RPMI8226 (cell line): ENCODE measurements at places on chromosomes 7 and 10.
A peak's percentile ranks its signal among the peaks of the same experiment; 100 is the strongest.

DNA sequence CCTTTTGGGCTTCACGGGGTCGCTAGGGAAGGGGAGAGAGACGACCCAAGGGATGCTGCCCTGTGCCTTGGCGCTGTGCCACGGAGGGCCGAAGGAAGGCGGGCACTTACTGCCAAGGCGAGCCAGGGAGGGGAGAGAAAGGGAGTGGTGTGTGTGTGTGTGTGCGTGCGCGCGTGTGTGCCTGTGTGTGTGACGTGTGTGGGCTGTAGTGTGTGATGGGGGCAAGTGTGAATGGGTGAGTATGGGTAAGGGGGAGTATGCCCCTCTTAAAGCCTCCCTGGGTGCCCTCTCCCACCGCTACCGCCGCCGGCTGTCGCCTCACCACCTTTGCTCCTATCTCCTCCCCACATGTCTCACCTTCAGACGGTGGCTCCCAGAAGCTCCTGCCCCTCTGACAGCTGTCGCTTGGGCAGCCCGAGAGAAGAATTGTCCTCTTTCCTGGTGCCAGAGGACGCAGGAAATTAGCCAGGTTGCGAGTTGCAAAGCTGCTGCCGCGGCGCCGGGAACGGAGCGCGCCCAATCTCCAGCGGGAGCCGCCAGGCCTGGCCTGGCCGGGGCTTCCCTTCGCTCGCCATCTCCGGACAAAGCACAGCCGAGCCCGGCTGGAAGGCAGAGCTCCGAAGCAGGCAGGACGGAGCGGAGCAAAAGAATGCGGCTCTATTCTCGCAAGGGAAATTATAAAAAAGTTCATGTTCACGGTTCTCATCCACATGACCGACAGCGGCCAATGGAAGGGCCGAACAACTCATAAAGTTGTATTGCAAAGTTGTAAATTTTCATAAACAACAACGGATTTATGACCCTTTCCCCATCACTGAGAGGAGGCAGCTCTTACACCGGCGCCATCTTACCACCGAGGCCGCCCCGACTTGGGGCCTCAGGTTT lies at the start of gene HOXA3:
TSS of gene HOXA3 (minus strand) at position 653 of the 885 bp plus-strand sequence. CDS start 41,943 bp downstream, outside the sequence.
- DNase-seq, result no peak

GRCh38 chr10:43390759-43391158 lies 18.2 kb downstream of the HNRNPF start:
- no peak for DNase-seq

DNA sequence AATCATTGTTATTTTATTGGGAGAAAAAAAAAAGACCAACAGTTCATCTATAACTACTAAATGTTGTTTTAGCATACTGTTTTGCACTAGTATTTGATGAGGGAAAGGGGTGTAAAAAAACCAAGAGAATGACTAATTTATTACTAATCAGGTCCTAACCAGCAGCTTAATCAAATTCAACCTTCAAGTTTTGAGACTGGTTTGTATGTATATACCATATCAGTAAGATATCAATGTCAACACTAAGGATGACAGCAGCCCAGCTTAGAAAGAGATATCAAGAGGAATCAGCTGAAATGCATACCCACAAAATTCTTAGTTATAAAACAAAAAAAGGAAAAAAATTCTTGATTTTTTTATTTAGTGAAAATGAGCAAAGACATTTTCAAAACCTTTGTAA lies 122.6 kb downstream of the KMT2C start:
- no peak for DNase-seq

GRCh38 chr7:95867309-95867708 lies 95.0 kb downstream of the DYNC1I1 start:
- peak; percentile 41 for DNase-seq

DNA sequence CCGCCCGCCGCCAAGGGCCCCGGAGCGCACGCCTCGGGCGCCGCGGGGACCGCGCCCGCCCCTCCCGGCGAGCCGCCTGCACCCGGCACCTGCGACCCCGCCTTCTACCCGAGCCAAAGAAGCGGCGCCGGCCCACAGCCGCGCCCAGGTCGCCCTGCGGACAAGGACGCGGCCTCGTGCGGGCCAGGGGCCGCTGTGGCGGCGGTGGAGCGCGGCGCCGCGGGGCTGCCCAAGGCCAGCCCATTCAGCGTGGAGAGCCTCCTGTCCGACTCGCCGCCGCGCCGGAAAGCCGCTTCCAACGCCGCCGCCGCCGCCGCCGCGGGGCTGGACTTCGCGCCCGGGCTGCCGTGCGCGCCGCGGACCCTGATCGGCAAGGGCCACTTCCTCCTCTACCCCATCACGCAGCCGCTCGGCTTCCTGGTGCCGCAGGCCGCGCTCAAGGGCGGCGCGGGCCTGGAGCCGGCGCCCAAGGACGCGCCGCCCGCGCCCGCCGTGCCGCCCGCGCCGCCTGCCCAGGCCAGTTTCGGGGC lies 3.5 kb downstream of the UNCX start:
- DNase-seq, result no peak

GRCh38 chr7:131897016-131897789 lies 340.8 kb upstream of the PODXL start:
- DNase-seq, result no peak

GRCh38 chr7:138004936-138005335 lies 3.0 kb upstream of the CREB3L2 start:
- DNase-seq, result no peak

DNA sequence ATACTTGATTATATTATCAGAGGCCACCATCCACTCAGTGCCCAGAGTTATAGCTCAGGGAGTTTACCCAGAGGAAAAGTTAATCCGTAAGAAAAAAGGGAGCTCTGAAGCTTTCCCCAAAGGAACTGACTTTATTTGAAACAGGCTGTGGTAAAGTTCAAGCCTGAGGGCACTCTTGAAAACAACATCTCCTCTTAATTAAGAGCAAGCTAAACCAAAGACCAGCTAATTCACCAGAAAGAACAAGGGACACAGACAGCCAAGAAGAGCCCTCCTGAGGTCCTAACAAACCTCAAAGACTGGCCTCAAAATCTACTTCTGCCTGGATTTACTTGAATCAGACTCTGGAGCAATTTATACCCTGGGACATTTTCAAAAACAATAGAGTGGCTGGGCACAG lies 159.6 kb upstream of the CHST15 start:
- DNase-seq, result no peak

GRCh38 chr10:102001435-102002068 lies 54.4 kb downstream of the ARMH3 start:
- DNase-seq, result no peak

DNA sequence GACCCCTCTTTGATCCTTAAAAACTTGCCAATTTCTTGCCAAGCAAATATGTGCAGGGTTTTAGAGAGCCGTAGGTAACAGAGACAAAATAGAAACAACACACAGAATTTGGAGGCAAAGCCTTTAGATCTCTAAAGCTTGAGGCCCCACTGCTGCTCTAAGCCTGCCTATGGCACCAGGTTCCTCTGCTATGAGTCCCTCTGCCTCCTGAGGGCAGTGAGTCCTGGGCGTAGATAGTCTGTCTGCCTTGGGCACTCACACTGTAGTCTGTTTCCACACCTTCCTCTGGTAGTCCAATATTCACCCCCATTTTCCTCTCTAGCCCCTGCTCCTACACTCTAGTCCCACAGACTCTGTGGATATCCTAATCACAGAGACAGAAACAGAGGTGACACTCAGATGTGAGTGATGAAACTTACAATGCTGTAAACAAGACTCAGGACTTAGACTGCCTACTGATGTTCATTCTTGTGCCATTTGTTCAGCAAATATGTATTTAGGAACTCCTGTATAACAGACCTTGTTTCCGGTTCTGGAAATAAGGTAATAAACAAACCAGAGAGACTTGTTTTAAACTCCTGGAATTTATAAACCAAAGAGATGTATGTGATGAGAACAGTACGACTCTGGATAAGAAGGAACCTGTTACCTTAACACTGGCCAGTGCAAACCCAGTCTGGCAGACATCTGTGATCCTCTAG lies 153.3 kb upstream of the PRSS1 start:
- no peak for DNase-seq

- DNase-seq, result no peak
Measured at GRCh38 chr7:26046878-26047277, 105.1 kb upstream of the NFE2L3 start.

GRCh38 chr7:43513251-43513650 lies 69.7 kb upstream of the STK17A start:
- no peak for DNase-seq

DNA sequence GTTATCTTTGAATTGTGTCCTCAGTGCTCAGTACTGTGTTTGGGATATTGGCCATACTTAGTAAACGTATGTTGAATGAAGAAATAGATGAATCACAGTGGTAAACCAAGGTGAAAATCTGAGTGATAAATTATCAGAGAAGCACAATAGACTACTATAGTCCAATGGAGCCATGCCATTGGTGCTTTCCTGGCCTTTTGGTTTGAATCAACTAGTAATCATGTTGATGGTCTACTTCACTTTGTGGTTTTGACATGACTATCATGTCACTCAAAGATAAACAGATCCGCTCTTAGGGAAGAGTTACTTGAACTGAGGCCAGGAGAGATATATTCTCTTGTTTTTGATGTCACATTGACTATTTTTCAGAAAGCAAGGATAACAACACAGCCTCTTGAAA lies 86.1 kb upstream of the IGFBP3 start:
- no peak for DNase-seq

- no peak for DNase-seq
Measured at GRCh38 chr10:125165584-125166573, 5.5 kb upstream of the CTBP2 start.

GRCh38 chr10:88106366-88106765 lies 242.9 kb downstream of the PTEN start:
- no peak for DNase-seq

DNA sequence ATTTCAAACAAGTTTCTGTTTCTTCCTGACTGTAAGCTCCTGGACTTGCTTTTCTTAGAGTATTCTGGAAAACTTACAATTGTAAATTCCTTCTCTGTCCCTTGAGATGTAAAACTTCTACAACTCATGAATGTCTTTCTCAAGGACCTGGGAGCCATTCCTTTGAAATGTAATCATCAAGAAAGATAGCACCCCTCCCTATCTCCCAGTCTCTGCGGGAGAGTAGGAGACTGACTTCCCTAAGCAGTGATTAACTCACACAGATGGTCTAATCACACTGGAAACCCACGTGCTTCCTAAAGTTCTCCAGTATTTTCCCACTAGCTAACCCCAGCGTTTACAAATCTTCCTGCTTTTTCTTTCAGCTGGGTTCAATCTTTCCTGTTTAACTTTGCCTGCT lies 549.4 kb downstream of the SORCS1 start:
- no peak for DNase-seq

DNA sequence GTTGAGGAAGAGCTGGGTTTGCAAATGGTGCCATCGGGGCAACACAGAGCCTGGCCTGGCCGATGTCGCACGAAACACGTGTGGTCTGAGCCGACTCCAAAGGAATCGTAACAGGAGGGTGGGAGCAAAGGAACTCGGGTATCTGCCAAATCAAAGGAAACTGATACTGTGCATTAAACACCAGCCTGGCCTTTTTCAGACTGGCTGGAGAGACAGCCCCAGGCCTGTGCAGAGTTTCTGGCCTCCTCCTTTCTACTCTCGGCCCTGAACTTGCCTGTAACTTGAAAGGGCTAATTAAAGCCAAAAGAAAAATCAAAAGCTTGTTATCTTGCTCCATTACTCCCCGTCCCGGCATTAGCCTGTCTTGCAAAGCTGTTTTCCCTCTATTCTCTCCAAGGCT lies 71.4 kb downstream of the PLXNA4 start:
- DNase-seq, result no peak

- DNase-seq, result no peak
Measured at GRCh38 chr7:38773430-38773829, 135.6 kb downstream of the VPS41 start.

- no peak for DNase-seq
Measured at GRCh38 chr7:41148521-41148951, 554.4 kb downstream of the INHBA start.

DNA sequence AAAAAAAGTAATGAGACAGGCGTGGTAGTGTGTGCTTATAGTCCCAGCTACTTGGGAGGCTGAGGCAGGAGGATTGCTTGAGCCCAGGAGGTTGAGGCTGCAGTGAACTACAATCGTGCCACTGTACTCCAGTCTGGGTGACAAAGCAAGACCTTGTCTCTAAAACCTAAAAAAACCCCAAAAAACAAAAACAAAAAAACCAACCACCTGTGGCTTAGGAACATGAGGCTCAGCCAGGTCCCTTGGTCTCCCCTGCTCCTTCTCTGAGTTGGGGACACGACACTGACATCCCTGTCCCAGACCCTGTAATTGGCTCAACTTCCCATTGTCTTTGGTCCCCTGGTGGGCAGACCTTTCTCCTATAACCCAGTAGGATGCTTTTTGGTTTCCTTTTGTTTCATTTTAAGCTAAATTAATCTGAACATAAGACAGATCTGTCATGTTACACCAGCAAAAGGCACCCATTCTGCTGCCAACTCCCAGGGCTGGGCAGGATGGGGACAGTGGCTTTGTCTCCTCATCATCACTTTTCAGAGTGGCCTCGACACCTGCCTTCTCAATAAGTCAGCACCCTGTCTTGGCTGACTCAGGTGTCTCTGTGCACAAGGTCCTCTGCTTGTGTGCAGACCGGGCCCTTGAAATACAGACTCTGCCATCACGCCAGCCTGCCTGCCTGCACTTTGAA lies 74.4 kb downstream of the MYL10 start:
- DNase-seq, result peak; percentile 77

GRCh38 chr10:33483816-33484190 lies 149.3 kb upstream of the NRP1 start:
- DNase-seq, result no peak

DNA sequence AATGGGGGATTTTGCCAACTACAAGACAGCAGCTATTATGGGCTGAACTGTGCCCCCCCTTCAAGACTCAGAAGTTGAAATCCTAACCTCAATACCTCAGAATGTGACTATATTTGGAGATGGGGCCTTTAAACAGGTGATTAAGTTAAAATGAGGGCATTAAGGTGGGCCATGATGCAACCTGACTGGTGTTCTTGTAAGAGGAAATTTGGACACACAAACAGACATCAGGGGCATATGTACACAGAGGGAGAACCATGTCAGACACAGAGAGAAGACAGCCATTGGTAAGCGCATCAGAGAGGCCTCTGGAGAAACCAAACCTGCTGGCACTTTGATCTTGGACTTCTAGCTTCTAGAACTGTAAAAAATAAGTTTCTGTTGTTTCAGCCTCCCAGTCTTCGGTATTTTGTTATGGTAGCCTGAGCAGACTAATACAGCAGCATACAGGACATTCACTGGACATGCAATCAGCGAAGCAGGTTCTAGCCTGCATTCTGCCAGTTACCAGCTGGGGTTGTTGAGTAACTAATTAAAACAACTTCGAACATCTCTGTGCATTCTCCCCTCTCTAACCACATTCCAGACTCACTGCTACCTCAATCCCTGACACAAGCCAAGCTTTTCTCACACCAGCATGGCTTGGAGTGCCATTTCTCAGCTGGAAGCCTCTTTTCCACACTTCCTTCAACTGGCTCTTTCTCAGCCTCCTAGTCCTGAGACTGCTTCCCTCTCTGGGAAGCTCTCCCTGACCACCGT lies 141.4 kb downstream of the DOCK4 start:
- DNase-seq, result no peak

- DNase-seq, result no peak
Measured at GRCh38 chr10:32413513-32413912, 32.4 kb upstream of the CCDC7 start.

DNA sequence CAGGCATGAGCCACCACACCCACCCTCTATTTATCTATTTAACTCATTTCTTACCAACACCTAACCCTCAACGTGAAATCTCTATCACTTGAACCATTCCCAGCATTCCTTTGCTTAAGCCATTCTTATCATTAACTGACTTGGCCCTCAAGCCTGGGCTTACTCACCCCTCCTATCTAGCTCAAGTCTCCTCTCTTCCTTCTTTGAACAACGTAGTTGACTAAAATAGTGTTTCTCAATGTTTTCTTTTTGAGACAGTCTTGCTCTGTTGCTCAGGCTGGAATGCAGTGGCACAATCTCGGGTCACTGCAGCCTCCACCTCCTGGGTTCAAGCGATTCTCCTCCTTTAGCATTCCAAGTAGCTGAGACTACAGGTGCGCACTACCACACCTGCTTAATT lies 7.0 kb downstream of the ANXA7 start:
- DNase-seq, result no peak
